ENCODE measurements at places on chromosomes 3 and 15.

DNA sequence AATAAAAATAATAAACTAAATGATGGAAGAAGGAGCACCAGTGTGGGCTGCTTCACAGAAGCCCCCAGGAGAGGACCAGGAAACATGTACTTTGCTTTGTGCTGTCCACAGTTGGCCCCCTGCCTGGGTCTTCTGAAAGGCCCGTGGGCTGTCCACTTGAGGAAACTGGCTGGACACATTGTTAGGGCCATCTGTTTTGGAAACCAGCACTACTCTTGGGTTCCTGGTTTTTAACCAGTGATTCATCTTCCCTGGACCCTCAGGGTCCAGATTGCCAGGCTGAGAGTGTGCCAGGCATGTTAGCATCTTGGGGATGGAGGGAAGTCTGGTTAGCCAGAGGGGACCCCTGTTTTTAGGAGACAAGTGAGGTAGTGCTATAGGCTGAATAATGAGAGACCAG is 297.2 kb upstream of the C2CD4B start:
- no peak for DNase-seq

- peak; percentile 56 for DNase-seq
Measured at GRCh38 chr3:13009132-13009945, 63.9 kb downstream of the IQSEC1 start.

- no peak for DNase-seq
Measured at GRCh38 chr3:100503448-100503847, 11.0 kb downstream of the TMEM45A start.

DNA sequence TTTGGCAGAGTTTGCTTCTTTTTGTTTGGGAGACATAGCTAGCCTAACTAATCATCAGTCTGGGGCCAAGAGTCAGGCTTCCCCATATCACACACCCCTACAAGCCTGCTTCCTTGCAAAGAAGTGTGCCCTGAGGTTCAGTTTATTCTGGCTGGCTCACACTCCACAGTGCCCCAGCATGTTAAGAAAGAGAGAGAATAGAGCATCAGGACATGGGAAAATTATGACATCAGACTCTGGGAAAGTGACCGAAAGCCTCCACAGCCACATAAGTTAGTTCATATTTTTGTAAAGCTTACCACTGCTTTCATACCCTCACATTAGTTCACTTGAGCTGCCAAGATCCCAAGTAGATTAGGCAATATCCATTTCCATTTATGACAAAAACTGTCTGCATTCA is 63.0 kb upstream of the CFAP161 start:
- no peak for DNase-seq

- DNase-seq, result no peak
Measured at GRCh38 chr3:68705695-68706094, 226.7 kb downstream of the TAFA4 start.

GRCh38 chr3:134753999-134754742 is 40.9 kb upstream of the EPHB1 start:
- DNase-seq, result no peak

- no peak for DNase-seq
Measured at GRCh38 chr15:48177383-48177765, 721 bp downstream of the MYEF2 start.

- no peak for DNase-seq
Measured at GRCh38 chr3:51988286-51989146, 5.2 kb downstream of the ACY1 start.

DNA sequence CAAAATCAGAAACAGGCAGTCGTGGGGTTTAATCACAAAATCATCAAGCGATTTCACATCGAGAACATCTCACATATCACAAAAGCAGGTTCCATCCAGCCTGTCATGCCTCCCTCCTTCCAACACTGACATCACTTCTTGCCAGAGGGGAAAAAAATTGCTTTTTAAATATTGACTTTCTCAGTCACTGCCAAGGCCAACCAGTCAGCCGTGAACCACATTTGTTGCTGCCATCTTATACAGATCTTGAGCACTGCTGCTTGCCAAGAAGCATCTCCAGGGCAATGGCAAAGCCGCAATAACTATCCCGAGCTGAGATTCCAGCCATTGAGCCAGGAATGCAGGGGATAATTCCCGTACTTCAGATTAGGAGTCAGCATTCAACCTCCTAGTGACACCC is 174.6 kb downstream of the ANXA2 start:
- no peak for DNase-seq

DNA sequence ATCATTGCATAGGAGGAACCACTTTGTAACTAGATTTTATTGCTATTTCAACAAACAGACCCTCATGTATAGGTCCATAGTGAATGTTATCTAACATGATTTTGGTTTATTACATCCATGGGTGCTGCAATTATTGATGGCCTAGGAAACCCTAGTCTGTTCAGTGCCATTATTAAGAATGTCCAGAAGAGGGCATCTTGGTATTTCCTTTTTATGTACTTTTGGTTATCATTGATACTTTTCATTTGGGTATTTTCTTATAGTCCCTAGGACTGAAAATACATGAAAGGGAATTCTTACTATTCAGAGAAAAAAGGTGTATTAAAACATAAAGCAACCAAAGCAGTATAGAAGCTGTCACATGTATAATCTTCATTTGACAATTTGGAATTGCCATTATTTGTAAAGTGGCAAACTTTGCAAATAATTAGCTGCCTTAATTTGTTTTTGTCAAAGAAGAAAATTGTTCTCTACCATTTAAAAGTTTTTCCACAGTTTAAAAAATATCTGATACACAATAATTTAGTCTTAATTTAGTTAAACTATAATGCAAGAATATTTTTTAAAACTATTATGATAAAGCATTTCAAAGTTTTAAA is 48.7 kb downstream of the CNOT10 start:
- no peak for DNase-seq

DNA sequence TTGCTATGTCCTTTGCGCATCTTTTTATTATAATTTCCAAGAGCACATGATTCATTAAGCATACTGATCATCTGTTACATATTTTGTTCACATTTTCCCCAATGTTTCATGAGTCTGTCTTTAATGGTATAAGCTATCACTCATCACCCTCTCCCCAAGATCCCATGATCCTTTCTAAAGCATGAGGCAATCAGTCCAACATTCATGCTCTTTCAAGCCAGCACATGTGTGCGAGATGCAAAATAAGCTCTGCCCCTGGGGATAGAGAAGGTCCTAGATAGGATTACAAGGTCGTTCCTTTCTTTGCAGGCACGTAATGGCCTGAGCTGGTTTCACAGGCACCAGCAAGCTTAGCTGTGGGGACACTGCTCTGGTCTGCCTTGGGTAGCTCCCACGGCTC is 32.2 kb upstream of the B3GNT5 start:
- no peak for DNase-seq
